ENCODE measurements at places on chromosomes 3 and 15.

DNA sequence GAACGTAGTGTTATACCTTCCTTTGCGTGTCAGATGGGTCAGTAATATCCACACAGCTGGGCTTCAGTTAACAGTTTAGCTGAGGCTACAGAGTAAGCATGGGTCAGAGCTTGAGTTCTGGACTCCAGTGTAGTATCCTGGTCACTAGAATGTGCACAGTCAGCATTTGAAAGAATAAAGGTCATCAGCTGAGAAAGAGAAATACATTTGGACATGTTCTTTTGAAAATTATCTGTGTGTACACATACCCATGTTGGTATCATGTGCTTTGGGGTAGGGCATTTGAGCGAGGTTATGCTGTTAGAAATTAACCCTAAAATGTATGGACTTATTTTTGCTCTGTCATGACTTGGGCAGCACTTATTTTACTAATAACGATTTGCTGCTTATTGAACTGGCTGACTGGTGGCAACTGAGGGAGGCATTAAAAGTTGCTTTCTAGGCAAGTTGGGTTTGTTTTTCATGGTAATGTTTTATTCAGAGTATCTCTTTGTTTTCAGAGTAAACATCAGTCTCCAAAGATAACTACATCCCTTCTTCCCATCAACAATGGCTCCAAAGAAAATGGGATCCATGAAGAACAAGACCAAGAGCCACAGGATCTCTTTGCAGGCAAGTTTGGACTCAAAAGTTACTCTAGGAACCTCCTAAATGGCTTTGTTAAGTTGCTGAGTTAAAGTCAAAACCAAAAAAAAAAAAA lies 16.4 kb downstream of the SNX1 start:
- peak overlapping the region; percentile 66 for H3K27ac ChIP-seq
- peaks cover 31% of the 10 kb centered on the region for H3K4me1 ChIP-seq
- H3K27me3 ChIP-seq = no peaks in the 10 kb centered on the region
- H3K4me3 ChIP-seq = no peak overlapping the region

DNA sequence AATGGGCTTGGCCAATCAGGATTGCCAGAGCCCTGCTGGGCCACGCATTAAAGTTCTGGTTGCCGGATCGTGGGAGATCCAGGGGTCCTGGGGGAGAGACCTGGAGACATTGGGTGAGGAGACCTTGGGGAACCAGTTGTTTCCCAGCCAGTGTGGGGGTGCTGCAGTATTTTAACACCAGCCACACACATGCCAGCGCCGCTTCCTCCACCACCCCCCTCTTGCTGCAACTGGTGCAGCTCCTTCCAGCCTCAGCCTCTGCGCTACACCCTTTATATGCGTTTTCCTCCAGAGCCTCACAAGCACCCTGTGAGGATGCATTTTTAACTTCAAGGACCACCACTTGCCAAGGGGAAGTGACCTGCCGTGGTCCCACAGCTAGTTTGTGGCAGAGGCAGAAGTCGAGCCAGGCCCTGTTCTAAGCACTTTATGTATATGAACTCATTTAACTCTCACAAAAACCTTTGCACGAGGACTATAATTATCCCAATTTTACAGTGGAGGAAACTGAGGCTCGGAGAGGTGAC lies 29.4 kb upstream of the GRIP2 start:
- peaks cover 5% of the 10 kb centered on the region for H3K4me1 ChIP-seq
- H3K36me3 ChIP-seq = no peaks in the 10 kb centered on the region
- no peak overlapping the region for H3K4me3 ChIP-seq
- H3K27me3 ChIP-seq = no peaks in the 10 kb centered on the region

DNA sequence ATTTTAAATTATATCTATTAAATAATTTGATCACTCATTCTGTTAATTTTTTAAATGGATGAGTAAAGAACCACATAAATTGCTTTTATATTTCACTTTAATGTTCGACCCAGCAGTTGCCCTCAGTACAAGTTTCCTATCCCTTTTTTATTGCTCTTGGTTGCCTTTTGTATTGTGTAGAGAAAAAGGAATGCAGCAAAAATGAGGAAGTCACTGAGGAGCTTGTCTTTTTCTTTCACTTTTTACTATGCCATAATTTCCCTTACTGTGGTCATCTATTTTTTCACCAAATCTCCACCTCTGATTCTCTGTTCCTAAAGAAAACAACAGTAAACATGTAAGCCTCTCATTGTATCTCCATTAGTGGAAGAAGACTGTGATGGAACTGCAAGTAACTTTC lies 122.7 kb downstream of the B3GALNT1 start:
- H3K27ac ChIP-seq = no peak overlapping the region
- no peaks in the 10 kb centered on the region for H3K27me3 ChIP-seq
- no peak overlapping the region for H3K4me3 ChIP-seq

DNA sequence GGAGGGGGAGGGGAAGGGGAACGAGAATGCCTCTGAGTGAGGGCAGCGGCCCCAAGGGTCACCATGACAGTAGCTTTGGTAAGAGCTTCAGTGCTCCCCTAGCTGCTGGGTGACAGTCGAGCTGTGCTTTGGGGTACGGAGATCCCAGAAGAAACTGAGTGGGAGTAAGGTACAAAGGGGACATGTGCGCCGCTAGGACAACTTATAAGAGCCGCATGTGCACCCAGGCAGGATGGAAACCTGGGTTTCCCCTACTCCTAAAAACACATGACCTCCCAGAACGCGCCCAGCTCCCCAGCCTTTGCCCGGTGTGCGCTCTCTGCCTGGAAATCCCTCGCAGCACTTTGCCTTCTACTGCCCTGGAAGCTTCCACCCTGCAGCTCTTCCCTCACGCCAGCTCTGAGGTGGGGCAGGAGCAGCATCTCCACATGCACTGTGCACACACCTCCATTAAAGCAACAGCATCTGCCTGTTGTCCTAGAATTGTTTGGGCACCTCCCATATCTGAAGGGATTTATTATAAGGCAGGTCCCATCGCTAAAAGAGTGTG lies 232.2 kb downstream of the ADAMTS17 start:
- H3K27ac ChIP-seq = no peak overlapping the region
- no peaks in the 10 kb centered on the region for H3K36me3 ChIP-seq
- peaks cover 11% of the 10 kb centered on the region for H3K4me1 ChIP-seq

- H3K27me3 ChIP-seq = no peaks in the 10 kb centered on the region
- H3K36me3 ChIP-seq = no peaks in the 10 kb centered on the region
- DNase-seq = no peak
- no peak overlapping the region for H3K4me3 ChIP-seq
Observed at GRCh38 chr3:169509780-169510692, 153.5 kb downstream of the MECOM start.

DNA sequence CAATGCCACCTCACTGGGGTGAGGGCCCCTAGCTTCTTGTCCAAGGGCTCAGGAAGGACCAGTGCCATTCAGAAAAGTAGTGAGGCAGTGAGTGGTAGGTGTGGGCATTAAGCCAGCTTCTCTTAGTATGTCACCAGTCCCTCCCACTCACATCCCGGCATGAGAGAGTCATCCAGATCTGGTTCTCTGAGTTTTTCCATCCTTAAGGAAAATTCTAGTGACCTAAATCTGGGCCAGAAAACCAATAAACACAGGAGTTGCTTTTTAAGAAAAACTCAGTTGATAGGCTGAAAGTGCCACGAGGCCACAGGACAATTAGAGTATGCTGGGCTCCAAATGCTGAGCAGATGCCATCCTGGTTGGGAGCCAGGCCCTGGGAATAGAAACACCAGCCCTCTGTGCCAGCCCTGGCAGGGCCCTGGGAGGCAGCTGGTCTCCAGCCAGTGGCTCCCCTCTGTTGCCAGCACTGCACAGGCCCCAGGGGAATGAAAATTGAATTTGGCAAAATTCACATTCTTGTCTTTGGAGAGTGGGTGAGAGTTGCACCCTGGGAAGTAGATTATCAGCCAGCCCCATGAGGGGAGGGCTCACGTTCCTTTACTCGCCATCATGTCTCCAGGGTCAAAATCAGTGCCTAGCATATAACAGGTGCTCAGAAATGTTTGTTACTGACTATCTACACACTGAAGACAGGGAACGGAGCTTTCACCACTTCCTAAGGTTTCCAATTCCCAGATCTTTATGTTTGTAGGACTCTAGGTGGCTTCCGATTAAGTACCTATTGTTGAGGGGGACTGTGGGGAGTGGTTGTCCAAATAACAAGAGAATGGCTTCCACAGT lies 52.8 kb downstream of the FAM43A start:
- DNase-seq = peak; percentile 50
- no peak overlapping the region for H3K27ac ChIP-seq
- peaks cover 16% of the 10 kb centered on the region for H3K27me3 ChIP-seq
- H3K4me1 ChIP-seq = peaks cover 6% of the 10 kb centered on the region

- DNase-seq = no peak
- H3K27me3 ChIP-seq = no peaks in the 10 kb centered on the region
- H3K4me3 ChIP-seq = no peak overlapping the region
- H3K36me3 ChIP-seq = no peaks in the 10 kb centered on the region
Observed at GRCh38 chr15:85584872-85585271, 204.5 kb downstream of the AKAP13 start.

GRCh38 chr3:165895919-165896318 lies 58.7 kb upstream of the BCHE start:
- no peak overlapping the region for H3K4me3 ChIP-seq
- H3K4me1 ChIP-seq = no peaks in the 10 kb centered on the region
- no peaks in the 10 kb centered on the region for H3K36me3 ChIP-seq
- peak; percentile 48 for DNase-seq
